ENCODE measurements at places on chromosomes 3 and 15. TPM values are rescaled to one million over a fixed set of nuclear protein-coding genes. Genes with fewer than 3 reads are reported as not detected.

ARIH1 gene
- 131 TPM for polyA plus RNA-seq

DNA sequence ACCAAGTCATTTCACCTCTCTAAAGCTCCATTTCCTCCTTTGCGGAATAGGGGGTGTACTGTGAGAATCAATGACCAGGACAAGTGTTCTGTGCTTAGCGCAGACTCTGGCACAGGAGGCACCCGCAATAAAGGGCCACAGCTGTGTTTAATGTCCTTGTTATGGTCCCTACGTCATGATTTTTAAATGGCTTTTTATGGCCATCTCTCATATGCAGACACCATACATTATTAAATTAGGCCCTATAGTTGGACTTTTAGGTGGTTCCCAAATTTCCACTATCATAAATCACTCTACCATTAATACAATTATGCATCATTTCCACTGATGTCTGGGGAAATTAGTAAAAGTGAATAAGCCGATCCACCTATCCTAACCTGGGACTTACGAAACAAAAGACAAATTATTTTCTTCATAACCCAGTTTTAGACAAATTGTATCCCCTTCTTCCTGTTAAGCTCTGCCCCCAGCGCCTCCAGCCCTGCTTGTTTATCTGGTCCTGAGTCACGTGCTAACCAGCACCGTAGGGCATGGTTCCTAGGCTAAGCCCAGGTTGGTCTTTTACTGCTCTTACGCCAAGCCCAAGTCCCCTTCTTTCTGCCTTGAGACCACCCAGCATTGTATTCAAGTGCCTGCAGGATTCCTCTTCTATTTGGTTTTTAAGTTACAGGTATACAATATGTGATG lies 278.3 kb downstream of the SHQ1 start:
- DNase-seq: no peak

ATP13A5 gene
- 0.63 TPM for polyA plus RNA-seq

- DNase-seq: no peak
Measured at GRCh38 chr3:60633644-60634043, 617.6 kb downstream of the FHIT start.

GRCh38 chr3:89002191-89002590 lies 105.2 kb upstream of the EPHA3 start:
- DNase-seq: no peak

GRCh38 chr15:63887630-63888029 lies 53.9 kb upstream of the HERC1 start:
- no peak for DNase-seq

- DNase-seq: no peak
Measured at GRCh38 chr3:151393146-151393830, 8.7 kb upstream of the P2RY12 start.

DNA sequence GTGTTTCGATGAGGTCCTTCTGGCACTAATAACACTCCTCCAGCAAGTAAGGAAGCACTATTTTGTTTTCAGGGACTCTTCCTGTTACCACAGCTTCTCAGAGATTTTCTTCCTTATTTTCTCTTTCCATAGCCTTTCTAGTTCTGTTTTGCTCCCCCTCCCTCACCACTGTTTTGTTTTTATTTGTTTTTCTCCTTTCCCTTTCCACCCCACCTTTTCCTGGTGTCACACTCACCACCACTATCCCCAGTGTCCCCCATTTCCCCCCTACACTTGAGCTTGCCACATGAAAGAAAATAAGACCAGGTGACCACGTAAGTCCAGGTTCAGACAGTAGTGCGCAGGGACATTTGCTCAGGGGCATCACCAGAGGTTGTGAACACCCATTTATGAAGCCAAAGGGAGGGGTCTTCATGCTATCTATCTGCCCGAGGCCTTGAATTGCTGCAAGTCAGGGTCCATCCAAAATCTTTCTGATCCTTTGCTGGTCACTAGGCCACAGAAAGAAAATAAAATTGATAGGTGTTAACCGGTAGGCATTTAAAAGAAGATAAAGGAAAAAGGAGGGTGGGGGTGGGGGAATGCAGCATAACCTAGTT lies 1.4 kb upstream of the RFTN1 start:
- no peak for DNase-seq

NRROS gene
- polyA plus RNA-seq: 5.1 TPM

DNA sequence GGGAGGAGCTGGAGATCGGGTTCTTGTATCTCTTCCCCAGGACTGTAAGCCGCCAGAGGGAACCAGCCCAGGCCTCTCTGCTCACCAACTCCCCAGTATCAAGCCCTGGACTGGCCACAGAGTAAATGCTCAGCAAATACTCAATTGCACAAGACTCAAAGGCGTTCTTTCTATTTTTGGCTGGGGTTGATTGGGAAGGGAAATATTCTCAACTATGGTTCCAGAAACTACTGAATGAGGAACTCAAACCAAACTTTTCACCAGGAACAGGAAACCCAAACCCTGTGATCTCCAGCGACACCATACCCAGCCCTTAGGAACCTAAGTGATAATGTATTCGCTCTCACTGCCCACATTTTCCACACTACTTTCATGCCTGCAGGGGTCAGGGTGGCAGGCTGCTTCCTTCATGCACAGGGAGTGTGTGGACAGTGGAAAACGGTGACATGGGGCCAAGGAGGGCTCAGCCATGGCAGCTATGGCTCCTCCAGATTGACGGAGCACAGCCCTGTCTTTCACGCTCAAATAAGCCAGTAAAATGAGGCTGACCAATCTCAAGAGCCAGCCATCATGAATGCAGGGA lies 124.7 kb upstream of the RAD18 start:
- no peak for DNase-seq

DNA sequence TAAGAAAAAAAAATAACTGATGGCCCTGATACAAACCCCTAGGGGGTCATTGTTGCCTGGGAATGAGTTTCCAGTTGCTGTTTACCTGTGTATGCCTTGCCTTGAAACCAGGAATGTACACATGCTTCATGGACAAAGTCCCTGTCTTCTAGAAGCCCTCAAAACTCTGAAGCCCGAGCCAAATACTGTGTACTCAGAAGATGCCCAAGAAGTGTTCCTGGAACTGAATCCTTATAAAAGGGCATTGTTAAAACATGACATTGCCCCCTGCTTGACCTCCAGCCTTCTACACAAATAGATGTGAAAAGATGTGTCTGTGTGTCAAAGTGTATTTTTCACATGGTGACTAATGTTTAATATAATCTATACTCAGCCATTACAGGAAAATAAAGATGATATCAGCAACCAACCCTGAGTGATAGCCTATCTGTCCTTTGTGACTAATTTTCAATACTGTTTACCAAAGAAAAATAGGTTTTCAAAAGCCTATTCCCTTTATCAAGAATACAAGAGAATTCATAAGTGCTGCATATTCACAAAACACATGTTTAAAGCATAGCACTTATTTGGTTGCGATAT lies 325.9 kb downstream of the MECOM start:
- no peak for DNase-seq

AEN gene
- polyA plus RNA-seq: 4.9 TPM

DNA sequence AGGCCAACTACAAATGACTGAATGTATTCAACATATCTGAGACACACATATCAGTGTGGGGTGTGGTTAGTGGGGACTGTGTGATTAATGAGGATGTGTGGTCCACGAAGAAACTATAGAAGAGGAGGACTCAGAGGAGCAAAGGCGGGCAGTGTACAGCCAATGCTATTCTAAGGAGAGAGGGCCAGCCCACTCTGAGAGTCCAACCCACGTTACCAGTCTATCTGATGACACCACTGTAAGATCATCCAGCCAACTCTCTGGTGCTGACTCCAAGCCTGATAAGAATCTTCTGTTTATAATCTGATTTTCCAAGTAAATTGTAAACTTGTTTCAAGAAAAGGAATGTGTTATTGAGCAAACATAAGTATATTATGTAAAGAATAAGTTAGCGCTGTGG lies 47.2 kb downstream of the MCF2L2 start:
- DNase-seq: no peak

ARPP21 gene
- 219 TPM for polyA plus RNA-seq

GRCh38 chr3:141663993-141664392 lies 74.1 kb upstream of the RNF7 start:
- no peak for DNase-seq

DNA sequence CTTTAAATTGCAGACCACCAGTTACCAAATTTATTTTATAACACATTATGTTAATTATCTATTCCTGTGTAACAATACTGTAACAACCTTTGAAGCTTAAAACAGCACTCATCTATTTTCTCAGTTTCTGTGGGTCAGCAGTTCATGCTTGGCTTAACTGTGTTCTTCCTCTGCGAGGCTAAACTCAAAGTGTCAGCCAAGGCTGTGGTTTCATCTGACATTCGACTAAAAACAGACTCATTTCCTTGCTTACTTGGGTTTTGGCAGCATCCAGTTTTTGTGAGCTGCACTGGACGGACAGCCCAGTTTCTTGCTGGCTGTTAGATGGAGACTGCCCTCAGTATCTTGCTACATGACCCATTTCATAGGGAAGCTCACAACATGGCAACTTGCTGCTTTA lies 247.3 kb upstream of the KCNH8 start:
- no peak for DNase-seq

GRCh38 chr3:33437556-33438283 lies 2.5 kb downstream of the UBP1 start:
- no peak for DNase-seq

DNA sequence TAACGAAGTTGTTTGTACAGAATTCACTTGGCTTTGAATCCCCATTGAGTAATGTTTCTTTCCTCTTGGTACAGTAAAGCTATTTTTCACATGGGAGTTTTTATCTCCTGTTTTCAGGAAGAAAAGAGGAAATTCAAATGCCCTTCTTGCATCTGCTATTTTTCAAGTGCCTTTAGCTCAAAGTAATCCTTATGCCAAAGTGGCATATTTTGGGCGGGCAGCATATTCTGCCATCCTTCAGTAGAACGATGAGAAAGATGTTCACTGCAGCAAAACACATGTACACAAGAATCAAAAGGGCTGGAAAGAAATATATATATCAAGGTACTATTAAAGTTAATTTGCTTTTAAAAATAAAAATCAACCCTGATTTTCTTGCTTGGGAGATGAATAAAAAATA lies 5.3 kb upstream of the NSMCE3 start:
- no peak for DNase-seq

GRCh38 chr15:72786676-72787345 lies 3.3 kb upstream of the ADPGK start:
- DNase-seq: no peak

DNA sequence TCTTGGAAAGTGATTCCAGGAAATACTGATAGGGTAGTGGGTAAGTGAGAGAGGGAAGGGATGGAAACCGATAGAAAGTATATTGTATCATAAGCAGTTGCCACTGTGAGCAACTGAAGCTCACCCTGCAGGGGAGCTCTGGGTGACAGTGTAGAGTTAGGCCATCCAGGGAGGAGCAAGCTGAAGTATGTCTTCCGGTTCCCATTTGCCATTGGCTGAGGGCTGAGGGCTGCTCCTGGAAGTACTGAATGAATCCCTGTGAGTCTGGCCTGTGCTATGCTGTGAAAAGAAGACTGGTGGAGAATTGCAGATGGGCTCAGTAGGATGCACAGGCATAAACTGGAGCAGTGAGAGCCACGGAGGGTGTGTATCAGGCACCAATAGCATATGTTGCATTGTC lies 348.3 kb downstream of the MFSD1 start:
- DNase-seq: no peak

BNIP2 gene
- polyA plus RNA-seq: 44.4 TPM

- DNase-seq: no peak
Measured at GRCh38 chr15:82679626-82680199, 30.0 kb downstream of the AP3B2 start.

UQCRC1 gene
- polyA plus RNA-seq: 204 TPM

LMCD1 gene
- 253 TPM for polyA plus RNA-seq

DNA sequence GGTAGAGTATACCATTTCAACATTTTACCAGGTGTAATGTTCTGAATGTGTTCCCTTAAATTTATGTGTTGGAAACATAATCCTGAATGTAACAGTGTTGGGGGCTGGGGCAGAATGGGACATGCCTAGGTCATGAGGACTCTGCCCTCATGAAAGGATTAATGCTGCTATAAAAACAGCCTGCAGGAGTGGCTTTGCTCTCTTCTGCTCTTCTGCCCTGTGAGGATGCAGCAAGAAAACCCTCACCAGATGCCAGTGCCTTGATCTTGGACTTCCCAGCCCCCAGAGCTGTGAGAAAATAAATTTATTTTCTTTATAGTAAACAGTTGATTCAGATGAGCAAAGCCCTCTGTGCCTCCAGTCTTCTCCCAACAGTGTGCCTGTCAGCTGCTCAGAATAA lies 326.0 kb upstream of the ONECUT1 start:
- no peak for DNase-seq

SMCO1 gene
- polyA plus RNA-seq: 2.2 TPM

GRCh38 chr15:81108427-81108826 lies 25.6 kb upstream of the CFAP161 start:
- DNase-seq: no peak

DUOX1 gene
- 2.9 TPM for polyA plus RNA-seq

DNA sequence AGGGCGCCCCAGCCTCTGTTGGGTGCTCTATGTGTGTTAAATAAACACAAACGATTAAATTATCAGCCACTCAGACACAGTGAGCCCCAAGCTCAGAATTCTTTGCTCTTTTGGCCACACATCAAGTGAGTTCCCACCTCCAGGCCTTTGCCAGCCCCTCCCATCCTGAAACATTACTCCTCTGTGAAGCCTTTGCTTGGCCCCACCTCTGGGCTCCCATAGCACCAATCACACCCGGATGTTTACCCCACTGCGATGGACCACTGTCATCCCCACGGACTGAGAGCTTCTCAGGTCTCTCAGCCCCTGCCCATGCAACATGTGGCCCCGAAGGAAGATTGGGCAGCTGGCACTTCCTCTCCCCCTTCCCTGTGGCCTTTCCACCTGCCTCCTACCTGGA lies 85.1 kb downstream of the NUP210 start:
- DNase-seq: no peak

DNA sequence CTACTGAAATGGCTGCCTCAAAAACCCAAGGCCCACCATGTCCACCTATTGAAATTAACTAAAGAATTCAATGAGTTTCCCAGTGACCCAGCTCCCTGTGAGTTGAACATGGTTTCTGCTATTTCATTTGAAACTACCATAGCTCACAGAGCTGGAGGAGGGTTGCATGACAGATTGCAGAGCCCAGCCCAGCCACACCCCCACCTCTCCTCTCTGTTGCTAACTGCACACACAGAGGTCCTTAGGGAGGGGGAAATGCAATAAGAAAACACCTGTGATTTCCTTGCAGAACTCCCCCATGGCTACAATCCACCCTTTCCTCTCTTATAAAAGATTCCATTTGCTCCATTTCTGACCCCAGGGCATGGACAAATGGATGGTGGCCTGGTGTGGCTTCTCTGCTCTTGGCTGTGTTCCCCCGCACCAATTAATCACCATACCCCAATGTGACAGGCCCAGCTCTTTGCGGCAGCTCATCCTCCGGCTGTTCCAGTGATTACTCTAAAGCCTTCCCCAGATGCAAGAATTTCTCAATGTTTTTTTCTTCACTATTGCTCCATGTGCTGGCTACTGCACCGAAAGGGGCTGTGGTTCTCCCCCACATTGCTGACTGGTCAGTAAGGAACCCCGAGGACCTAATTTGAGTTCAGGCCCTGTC lies 208.4 kb upstream of the KBTBD8 start:
- no peak for DNase-seq

DNA sequence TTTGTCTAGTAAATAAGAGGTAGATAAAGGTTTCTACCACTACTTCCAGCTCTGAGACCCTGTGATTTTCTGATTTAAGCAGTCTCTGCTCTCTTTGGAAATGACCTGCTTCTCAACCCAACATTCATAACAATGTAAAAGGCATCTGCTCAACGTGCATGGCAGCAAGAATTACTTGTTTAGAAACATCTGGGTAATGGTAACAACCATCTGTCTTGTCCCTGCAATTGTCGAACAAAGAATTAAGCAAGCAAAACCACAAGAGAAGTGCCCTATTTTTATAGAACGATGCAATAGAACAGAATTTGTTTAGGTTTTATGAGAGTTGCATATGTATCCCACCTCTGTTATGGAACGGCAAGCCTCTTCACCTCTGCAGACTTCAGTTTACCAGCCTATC lies 7.1 kb upstream of the FSIP1 start:
- no peak for DNase-seq
